ENCODE measurements at places on chromosomes 3 and 15.

- no peak for ATAC-seq
Measured at GRCh38 chr3:30664459-30664858, 58.1 kb downstream of the TGFBR2 start.

DNA sequence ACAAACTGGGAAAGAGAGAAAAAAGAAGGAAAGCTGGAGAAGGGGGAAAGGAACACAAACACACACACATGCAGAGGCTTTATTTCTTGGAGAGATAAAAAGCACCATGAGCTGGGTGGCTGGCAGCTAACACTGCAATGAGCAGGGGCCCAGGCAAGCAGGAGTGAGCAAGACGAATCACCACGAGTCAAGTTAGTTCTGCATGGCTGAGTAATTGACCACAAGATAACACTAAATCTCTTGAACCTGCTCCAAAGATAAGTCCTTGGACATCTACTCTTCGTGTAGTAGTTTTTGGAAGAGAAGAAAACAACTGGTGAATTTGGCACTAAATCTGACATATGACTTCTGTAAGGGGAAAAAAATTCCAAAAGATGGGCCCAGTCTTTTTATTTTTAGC lies 100.9 kb downstream of the MYO5A start:
- ATAC-seq, result no peak

DNA sequence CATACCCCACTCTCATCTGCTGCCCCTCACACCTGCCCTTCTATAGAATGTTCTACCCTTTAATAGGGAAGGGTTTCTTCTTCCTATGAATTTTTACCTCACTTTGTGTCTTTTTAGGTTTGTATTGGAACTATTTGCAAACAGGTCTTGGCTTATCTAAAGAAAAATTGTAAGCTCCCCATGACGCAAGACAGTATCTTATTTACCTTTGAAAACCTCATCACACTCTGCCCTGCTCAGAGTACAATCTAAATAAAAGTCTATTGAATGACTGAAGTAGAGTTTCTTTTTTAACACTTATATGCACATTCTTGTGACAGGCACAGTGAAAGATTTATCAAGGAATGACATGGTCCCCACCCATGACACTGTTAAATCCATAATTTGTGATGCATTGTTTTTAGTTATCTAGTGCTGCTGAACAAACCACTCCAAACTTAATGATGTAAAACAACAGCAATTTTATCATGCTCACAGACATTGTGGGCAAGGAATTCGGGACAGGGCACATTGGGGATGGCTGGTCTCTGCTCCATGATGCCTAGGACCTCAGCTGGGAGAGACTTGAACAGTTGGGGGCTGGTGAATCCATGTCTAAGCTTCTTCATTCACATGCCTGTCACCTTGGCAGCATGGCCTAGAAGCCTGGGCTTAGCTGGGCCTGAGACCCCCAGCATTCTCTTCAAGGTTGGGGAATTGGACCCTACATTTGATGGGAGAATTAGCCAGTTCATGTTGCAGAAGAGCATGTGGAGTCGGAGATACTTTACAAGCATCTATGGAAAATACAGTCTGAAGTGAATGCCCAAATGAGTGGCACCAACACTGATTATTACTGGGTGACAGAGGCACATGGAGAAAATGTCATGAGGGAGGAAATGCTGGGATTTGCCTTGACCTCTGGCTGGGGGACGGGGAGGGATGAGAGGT lies 252.2 kb upstream of the CTDSPL start:
- no peak for ATAC-seq

DNA sequence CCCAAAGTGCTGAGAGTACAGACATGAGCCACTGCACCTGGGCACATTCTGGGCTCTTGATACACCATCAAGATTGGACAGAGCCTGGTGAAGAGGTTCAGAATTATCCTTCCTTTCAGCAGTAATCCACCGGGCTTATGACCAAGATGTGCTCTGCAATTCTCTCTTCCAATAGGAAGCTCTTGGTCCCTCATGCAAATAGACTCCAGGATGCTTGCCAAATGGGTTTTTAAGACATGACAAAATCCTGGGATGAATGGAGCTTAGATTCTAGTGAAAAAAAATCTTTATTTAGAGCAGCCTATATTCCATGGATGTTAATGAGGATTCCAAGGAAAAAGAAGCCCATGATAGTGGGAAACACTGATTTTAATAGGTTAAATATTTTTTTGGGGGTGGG lies 119.1 kb downstream of the SV2B start:
- ATAC-seq, result no peak

DNA sequence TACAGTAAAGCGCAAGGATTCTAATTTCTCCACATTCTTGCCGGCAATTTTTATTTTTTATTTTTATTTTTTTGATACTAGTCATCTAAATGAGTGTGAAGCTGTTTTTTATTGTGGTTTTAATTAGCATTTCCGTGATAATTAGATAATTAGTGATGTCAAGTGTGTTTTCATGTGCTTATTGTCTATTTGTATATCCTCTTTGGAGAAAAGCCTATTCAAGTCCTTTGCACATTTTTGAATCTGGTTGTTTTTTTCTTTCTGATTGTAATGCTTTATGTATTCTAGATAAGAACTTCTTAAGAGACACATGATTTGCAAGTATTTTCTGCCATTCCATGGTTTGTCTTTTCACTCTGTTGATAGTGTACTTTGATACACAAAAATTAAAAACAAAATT lies 16.1 kb downstream of the CTDSPL2 start:
- no peak for ATAC-seq

GRCh38 chr3:134677196-134677986 lies 26.6 kb upstream of the KY start:
- ATAC-seq, result no peak

All from stimulated activated memory B cell treated with anti-CD40 and anti-IgM and Interleukin-4, amounts not matched to agents 10 μg/mL and 1 μg/mL and 100 μg/mL, for 72 hours (primary cell).